Fibroblast of skin of left biceps (primary cell): ENCODE measurements at places on chromosomes 7 and 10.

DNA sequence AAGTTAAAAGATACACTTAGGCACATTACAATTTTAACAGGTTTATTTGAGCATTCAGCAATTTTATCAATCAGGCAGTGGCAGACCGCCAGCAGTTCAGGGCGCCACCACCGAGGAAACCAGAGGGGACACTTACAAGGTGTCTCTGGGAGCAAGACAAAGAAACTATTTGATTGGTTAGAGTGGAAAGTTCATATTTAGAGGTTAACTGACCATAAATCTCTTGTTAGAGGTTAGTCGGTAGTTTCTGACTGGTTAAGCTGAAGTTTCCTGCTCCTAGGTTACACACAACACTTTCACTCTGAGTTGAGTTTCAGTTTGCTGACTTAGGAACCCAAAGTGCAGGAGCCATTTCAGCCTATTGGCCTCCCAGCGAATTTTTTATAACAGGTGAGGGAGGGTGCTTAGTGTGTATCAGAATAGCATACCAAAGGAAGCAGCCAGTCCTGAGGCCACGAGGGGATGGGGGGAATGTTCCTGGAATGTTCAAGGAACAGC, 10.8 kb upstream of the PVRIG start:
- DNase-seq: no peak

DNA sequence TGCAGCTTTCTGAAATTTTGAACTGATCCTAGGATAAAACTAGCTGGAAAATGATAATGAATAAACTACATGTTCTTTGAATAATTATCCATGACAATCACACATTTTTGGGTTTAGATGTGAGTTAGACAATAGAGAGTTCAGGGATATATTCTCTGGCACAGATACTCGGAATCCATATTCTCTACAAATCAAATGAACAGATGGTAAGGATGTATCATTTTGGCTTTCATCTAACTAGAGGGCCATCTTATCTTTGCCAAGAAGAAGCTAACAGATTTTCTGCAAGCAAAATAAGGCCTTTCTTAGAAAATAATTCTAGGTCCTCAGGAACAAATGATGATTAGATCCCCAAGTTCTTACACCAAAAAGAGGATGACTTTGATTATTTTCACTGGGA, 355.9 kb upstream of the C7orf33 start:
- DNase-seq: no peak

GRCh38 chr10:80515511-80515910, 22.2 kb upstream of the SH2D4B start:
- no peak for DNase-seq

DNA sequence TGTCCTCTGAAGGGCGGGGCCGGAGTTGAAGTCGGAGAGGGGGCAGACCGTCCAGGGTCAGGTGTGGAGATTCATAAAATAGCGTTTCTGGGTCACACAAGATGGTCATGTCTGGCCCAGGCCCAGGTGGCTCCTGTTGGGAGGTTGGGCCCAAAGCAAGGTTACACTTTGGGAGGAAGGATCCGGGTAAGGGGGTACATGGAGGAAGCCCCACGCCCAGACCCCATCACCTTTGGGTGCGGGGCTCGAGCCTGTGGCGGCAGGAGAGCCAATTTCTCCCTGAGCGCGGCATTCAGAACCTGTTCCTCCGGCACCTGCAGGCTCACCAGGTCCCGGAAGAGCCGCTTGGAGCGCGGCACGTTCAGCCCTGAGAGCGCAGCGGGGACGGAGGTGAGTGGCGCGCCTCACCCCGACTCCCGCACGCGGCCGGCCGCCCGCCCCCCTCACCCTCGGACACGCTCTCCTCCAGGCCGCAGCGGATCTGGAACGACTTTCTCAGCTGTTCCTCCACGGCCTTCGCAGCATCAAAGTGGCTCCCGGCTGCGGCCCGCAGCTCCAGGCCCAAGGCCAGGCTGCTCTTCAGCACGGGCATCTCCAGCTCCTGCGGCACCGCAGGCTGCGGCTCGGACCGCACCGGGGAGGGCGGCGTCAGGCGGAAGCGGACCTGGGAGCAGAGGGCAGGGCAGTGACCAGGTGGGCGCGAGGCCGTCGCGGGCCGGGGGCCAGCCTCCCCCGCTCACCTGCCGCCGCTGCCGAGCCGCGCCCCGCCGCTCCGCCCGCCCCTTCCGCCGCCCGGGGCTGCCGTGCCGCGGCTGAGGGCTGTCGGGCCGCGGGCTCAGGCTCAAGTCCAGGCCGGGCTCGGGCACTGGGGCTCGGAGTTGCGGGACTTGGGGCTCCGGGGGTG, 644 bp downstream of the PPP1R35 start:
- DNase-seq: no peak

- no peak for DNase-seq
Observed at GRCh38 chr7:38413784-38414183, 140.3 kb upstream of the TARP start.

DNA sequence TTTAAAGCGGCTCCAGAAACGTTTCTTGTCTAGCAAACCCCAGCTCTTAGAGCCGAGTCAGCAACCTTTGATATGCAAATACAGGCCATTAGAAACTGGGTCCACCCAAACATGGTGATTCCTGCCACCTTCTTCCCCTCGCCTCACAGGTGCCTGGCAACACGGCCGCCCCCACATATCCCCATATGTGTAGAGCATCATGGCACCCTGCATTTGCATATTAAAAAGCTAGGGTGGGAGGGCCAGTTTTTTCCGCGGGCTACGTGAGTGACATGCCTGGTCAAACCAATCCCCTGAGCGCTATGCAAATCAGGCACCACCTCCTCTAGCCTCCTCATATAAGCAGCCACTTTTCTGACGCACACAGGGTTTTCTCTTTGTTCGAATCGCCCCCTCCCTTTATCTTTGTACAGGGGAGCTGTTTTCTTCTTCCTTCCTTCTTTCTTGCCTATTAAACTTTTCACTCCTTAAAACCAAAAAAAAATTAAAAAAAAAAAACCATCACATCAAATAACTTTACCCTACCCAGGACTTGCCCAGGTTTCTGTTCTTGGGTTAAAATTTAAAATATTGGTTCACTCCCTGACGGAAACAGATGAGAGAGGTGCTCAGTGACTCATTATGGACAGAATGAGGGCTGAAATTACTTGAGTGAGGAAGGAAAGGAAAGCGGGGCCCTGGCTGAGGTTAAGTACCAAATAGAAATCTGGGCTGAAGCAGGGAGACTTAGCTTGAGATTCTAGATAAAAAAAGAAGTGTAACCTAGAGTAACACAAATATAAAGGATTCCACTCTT, 59.8 kb downstream of the COA1 start:
- DNase-seq: no peak

DNA sequence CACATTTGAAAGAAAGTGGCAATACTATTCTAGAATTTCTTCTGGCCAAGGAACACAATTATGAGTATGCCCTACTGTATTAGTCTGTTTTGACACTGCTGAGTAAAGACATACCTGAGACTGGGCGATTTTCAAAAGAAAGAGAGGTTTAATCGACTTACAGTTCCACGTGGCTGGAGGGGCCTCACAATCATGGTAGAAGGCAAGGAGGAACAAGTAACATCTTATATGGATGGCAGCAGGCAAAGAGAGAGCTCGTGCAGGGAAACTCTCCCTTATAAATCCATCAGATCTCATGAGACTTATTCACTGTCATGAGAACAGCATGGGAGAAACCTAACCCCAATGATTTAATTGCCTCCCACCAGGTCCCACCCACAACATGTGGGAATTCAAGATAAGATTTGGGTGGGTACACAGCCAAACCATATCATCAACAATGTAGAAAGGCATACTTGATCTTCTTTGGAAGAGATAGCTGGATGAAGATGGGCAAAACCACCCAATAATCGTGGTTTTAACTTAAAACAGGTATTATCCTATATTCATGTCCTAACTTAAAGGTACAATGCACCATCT, 113.9 kb downstream of the ETV1 start:
- DNase-seq: no peak

- no peak for DNase-seq
Observed at GRCh38 chr10:7337431-7338171, 73.2 kb downstream of the SFMBT2 start.

DNA sequence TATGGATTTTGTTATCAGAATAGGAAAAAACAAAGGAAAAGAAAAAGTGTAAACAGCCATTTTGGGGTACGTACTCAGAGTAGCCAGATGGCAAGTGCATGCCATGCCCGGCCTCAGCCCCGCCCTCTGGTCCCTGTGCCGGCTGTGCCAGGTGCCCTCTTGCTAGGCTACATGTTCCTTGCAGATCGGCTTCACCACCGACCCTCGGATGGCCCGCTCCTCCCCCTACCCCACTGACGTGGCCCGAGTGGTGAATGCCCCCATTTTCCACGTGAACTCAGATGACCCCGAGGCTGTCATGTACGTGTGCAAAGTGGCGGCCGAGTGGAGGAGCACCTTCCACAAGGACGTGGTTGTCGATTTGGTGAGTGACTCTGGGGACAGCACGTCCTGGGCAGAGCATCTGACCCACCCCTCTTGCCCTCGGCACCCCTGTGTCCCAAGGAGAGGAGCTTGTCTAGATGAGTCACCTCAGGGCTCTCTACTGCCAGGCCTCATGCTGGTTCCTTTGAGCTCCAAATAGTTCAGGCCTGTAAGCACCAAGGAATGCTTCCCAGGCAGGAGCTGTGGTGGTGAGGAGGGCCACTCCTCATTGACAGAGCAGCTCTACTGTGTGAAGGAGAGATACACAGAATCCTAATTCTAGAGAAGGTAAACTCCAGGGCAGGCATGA, 54.9 kb upstream of the ZMIZ2 start:
- no peak for DNase-seq

GRCh38 chr7:24754906-24755506, 2.3 kb downstream of the GSDME start:
- DNase-seq: no peak

DNA sequence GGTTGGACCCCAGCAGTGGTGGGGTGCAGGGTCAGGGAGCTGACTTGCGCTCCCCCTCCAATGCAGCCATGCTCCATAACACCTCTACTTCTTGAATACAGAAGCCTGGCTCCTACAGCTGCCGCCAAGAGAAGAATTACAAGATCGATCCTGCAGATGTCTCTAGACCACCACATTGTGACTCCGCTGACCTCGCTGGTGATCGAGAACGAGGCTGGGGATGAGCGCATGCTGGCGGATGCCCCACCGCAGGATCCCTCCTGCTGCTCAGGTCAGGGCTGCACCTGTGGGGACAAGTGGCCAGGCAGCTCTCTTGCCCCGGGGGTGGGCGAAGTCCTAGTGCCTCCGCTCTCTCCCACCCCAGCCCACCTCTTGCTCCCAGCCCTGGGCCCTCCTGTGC, 31.7 kb downstream of the ITIH2 start:
- DNase-seq: no peak

GRCh38 chr10:9056521-9056920, 1002.0 kb downstream of the GATA3 start:
- DNase-seq: no peak

- peak; percentile 65 for DNase-seq
Observed at GRCh38 chr7:18212758-18213157, 185.1 kb upstream of the PRPS1L1 start.

GRCh38 chr10:88980247-88980646, 10.4 kb upstream of the FAS start:
- no peak for DNase-seq

DNA sequence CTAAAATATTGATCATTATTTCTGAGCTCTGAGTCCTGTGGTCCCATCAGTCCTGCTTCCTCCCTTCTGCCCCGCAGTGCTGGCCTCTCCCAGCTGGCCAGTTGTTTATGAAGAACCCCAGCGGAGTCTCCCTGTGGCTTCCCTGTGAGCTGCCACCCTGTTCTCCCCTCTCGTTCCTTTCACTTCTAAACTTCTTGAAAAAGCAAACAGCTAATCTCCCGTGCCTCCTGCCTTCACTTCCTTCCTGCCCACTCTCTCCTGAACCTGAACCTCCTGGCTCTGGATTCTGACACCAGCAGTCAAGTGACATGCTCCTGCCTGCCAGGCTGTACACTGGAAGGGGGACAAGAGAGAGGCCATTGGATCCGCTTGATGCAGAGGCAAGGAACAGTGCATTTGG, 63.7 kb upstream of the ZPBP start:
- no peak for DNase-seq

DNA sequence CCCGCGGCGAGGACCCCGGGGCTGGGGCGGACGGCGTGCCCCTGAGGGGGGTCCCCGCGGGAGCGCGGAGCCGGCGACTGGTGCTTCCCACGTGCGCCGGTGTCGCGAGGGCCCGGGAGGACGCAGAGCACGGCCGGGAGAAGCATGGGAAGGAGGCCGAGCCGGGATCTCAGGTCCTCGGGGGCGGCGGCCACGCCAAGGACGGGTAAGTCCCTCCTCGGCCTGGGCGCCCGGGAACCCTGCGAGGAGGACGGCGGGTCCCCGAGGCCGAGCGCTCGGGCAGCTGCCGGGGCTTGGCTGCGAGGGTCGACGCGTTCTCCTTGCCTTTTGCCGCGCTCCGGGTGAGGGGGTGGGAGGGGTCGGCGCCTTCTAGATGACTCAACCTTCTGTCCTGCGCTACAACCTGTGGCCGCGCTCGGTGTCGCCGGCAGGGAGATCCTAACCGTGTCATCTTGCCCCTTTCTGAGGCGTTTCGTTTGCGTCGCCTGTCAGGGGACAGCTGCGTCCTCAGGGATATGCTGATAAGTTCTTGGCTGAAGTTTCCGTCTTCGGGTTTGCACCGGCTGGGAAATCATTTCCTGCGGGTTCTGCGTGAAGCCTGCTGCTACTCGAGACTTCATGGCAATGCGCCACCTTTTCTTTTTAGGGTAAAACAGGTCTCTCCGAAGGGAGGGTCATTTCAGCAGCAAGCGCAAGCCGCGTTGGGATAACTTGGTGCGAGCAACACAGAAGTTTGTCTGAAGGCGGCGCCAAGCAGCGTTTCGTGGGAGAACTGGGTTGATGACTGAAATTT, 529 bp downstream of the TASOR2 start:
- DNase-seq: peak; percentile 37

- DNase-seq: no peak
Observed at GRCh38 chr7:68853254-68853653, 745.0 kb upstream of the AUTS2 start.

- DNase-seq: no peak
Observed at GRCh38 chr10:10533437-10533836, 484.2 kb upstream of the CELF2 start.

- DNase-seq: no peak
Observed at GRCh38 chr7:41107330-41107937, 595.5 kb downstream of the INHBA start.

GRCh38 chr7:81150951-81151361, 232.1 kb upstream of the SEMA3C start:
- DNase-seq: no peak

DNA sequence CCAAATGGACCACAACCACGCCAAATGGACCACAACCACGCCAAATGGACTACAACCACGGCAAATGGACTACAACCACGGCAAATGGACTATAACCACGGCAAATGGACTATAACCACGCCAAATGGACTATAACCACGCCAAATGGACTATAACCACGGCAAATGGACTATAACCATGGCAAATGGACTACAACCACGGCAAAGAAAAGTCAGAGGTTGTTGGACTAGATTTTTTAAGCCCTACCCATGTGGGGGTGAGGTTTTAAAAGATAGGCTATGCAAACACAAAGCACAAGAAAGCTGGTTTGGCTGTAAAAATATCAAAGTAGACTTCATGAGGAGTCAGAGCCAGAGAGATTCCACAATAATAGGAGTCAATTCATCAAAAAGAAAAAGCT, 55.8 kb downstream of the NCAPG2 start:
- DNase-seq: no peak
